ENCODE measurements at places on chromosomes 16 and 17.

GRCh38 chr17:52110923-52111581 lies 47.5 kb downstream of the CA10 start:
- DNase-seq = no peak

DNA sequence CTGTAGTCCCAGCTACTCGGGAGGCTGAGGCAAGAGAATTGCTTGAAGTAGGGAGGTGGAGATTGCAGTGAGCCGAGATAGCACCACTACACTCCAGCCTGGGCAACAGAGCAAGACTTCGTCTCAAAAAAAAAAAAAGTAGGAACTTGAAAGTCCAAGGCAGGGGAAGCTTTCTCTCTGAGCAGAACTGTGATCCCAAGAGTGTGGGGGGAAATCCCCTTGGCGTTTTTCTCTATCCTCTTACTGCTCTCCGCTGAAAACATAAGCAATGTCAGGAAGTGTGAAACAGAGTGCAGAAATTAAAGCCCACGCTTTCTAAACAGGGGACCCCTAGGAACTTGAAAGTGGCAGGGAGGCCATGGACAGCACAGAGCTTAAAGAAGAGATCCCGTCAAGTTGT lies 9.8 kb upstream of the CMTM3 start:
- no peak for DNase-seq

DNA sequence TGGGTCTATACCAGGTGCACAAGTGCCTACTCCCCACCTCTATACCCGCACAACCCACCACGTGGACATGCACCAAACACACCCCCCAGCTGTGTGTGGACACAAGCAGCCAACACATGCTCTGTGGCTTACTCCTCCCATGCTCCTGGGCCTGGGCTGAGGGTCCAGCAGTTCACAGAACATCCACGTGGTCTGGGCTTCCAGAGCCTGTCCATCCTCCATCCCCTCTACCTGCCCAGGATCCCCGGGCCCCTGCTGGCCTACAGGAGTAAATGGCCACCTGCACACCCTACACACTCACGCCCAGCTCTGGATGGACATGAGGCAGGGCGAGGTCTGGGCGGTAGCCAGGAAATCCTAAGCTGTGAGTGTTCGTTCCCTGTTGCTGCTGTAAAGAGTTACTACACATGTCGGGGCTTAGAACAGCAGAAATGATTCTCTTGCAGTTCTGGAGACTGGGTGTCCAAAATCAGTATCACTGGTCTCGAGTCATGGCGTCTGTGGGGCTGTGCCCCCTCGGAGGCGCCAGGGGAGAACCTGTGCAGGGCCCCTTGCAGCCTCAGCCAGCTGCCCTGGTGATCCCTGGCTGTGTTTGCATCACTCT lies 15.0 kb upstream of the RAI1 start:
- no peak for DNase-seq

GRCh38 chr17:66025551-66025950 lies 166.4 kb downstream of the CEP112 start:
- DNase-seq = no peak

GRCh38 chr17:21453144-21453898 lies 77.2 kb downstream of the KCNJ12 start:
- no peak for DNase-seq

DNA sequence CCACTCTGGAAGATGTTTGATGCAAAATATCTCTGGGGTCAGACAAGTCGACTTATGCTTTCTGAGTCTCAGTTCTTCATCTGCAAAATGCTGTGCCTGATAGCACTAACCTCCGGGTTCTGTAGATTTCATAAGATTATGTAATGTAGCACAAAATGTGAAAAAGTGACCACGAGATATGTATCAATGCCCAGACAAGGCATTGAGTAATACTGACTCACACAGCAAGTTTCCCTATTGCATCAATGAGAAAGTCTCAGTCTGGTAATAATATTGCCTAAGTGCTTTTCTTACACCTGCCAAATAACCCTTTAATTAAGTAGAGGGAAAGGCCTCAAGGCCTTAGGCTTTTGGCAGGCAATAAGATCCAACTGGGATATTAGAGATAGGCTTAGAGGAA lies 41.4 kb upstream of the MMP2 start:
- DNase-seq = no peak

GRCh38 chr17:652314-652713 lies 62.3 kb downstream of the VPS53 start:
- peak; percentile 51 for DNase-seq

DNA sequence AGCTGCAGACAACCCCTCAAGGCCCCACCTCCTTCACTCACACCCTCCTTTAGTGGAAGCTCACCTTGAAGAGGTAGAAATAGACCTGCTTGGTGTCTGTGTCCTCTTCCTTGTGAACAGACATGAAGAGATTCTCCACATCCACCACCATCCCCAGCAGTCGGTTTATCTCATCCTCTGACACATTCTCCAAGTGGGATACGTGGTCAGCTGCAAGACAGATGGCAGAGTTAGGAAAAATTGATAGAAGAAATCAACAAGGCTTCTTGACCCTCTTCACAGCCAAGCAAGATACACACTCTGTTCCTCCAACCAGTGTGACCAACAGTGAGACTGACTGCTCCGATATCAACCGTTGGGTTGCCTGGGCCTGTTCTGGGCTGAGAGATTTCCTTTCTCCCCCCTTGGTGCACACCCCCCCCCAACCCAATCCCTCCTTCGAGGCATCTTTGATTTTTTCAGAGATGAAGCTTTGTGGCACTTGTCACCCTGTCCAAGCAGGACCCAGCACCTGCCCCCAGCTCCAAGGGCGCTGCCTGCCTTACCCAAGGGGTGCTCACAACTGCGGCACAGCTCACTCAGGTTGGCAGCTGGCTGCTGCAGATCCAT lies 902 bp downstream of the KAT2A start:
- no peak for DNase-seq

GRCh38 chr17:27408891-27409290 lies 47.4 kb upstream of the KSR1 start:
- DNase-seq = no peak

- no peak for DNase-seq
Measured at GRCh38 chr17:13244513-13244912, 226.7 kb upstream of the ELAC2 start.

DNA sequence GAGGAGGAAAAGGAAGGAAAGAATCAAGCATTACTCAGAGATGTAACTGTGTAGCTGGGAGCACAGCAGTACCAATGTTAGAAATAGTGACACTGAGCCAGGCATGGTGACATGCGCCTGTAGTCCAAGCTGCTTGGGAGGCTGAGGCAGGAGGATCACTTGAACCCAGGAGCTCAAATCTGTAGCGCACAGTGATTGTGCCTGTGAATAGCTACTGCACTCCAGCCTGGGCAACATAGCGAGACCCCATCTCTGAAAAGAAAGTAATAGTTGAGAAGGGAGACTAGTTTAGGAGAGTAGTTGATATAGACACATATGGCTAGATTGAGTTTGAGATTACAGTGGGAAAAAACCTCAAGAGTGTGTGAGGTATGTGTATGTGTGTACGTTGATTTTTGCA lies 17.8 kb downstream of the MAP3K3 start:
- DNase-seq = no peak

DNA sequence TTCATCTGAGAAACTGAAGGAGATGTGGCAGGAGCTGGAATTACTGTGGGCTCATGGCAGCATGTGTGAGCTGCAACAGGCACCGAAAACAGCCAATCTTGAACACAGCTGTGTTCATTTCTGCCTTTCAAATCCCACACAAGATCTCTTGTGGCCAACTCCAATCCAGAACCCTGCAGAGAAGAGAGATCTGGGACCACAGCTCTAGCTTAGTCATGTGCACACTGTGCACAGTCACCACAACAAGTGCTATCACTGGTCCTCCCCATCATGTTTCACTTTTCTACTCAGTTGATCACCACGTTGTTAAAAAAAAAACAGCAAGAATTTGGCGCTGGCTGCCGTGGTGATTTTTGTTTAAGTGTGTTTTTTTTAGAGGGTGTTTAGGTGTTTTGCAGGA lies 254.5 kb upstream of the ELAC2 start:
- no peak for DNase-seq

- DNase-seq = no peak
Measured at GRCh38 chr16:67598527-67598926, 36.2 kb downstream of the CTCF start.

DNA sequence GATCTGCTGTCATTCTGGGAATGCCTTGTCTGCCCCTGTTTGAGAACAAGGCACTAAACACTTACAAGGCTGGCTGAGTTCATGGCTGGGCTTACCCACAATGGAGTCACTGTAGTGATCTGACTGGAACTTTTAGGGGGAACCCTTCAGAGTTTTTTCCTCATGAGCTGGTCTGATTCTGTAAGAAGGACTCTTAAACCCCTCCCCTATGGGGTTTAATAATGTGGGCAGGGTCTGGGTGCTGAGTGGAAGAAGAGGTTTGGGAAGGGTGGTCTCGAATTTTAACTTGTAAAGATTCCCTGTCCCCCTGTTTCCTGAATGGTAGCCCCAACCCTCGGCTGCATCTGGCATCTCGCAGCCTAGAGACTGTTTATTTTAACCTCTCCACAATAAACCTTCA lies 30.6 kb downstream of the OSBPL7 start:
- no peak for DNase-seq

GRCh38 chr16:57374067-57374534 lies 1.8 kb downstream of the CX3CL1 start:
- no peak for DNase-seq

GRCh38 chr16:359067-359763 lies 6.7 kb upstream of the AXIN1 start:
- no peak for DNase-seq

DNA sequence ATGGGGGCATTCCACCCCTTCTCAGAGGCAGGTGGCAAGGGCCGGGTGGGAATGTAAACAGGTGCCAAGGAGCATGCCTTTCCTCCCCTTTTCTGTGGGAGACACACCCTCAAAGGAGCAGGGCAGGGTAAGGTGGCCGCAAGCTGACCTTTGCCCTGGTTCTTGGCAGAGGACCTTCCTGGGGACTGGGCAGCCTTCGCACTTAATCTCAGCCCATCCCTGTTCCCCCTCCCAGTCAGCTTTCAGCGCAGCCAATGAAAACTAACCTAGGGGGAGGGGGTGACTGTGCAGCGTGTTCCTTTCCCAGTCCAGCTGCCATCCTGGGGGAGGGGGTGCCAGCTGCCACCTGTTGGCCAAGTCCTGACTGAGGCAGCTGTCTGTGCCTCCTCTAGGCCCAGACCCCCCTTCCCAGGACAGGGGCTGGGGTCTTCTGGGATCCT lies 2.8 kb downstream of the TRAF4 start:
- peak; percentile 70 for DNase-seq

DNA sequence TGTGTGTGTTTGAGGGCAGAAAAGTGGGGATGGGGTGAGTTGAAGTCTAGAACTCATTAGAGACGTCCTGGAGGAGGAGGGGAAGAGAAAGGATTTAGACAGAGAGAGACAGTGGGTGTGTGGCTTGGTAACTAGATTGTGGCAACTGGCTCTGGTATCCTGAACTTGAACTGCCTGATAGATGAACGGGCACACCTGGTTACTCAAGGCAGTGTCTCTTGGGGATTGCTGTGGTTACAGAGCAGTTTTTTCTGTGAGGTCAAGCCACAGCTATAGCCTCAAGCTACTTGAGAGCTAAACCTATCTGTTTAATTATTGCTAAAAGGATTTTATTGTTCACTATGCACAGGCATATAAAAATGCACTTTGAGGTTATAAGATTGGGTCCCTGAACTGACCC lies 29.8 kb upstream of the MYH2 start:
- no peak for DNase-seq

GRCh38 chr16:29117631-29118030 lies 132.8 kb downstream of the LAT start:
- no peak for DNase-seq

- no peak for DNase-seq
Measured at GRCh38 chr16:67154578-67155294, 3.9 kb upstream of the B3GNT9 start.

DNA sequence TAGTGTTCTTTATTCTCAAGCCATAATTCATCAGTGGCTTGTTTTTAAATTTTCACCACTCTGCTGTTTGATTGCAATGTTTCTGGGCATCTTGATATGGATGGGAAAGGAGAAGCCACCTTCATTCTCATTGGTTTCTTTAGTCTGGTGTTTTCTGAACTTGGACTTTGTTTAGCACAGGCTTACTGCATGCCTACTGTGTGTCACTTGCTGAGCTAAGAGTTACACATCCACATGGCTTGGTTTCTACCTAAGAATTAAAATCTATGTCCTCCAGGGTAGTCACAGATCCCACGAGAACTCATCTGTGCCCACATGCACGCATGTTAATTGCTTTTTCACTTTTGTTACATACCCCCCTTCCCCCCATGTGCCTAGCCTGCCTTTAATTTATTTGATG lies 4.6 kb downstream of the CMIP start:
- DNase-seq = no peak

DNA sequence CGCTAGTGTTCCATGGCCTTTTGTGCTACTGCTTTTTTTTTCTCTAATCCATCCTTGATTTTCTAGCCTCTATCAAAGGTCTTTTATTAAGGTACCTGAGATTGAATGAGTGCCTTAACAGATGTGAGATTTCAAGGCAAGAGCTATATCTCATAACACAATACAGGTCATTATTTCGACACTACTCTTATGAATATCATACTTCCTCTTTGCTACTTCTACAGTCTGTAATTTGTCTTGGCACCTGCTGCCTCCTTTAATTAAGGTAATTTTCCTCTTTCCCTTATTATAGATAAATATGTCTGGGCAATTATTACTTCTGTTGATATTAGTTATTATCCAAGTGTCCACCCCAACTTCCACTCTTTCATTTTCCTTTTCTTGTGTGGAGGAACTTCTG lies 5.3 kb downstream of the KRT28 start:
- no peak for DNase-seq

GRCh38 chr16:7013990-7014389 lies 318.7 kb upstream of the RBFOX1 start:
- DNase-seq = no peak

DNA sequence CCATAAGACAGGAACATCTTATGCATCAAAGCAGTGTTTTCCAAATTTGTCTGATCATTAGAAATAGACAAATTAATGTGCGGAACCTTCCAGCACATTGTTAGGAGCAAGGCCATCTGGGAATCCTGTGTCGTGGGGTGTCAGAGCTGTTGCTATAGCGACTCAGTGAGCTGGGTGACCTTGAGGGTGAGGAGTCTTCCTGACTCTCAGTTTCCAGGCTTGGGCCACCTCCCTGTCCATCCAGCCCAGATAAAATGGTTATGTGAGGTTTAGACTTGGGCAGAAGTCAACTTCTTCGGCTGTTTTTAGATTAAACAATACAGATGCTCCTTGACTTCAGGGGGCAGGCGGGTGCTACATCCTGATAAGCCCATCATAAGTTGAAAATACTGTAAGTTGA lies 20.6 kb downstream of the MT1X start:
- no peak for DNase-seq

Data from pons (tissue), 1 donor.